ENCODE measurements at places on chromosomes 3 and 15.

DNA sequence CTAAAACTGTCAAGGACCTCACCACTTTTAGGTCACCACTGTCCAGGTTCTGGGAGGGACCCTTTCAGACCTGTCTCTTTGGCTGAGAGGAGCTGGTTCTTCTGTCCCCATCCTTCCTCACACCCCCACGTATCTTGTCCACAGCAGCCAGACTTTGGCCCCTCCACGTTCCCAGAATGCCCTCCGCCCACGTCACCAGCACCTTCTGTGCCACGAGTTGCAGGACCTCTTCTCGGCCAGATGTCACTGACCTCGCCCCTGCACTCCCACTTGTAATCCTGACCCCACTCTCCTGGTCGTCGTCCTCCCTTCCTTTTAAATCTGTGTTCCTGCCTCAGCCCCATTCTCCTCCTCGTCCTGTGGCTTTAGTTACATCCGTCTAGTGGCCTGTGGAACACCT is 22.6 kb upstream of the SEC13 start:
- no peak for DNase-seq

DNA sequence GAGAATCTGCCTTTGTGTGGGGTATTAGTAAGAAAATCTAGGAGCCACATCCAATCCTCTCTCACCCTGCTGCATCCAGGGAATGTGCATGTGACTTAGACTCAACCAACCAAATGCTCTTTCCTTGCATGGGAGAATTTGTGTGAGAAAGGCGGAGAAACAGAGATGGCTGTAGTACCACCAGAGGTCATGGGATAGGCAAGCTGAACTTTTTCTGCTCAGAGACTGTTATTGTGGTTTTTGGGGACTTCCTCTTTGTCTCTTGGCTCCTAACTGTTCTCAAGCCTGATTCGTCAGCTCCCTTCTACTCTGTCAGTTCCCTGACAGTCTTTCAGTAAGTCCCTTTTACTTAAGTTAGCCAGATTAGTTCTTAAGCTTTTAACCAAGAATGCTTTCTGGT is 2.6 kb upstream of the ZSCAN2 start:
- DNase-seq, result no peak

- DNase-seq, result no peak
Measured at GRCh38 chr3:55654123-55654760, 167.1 kb upstream of the WNT5A start.

DNA sequence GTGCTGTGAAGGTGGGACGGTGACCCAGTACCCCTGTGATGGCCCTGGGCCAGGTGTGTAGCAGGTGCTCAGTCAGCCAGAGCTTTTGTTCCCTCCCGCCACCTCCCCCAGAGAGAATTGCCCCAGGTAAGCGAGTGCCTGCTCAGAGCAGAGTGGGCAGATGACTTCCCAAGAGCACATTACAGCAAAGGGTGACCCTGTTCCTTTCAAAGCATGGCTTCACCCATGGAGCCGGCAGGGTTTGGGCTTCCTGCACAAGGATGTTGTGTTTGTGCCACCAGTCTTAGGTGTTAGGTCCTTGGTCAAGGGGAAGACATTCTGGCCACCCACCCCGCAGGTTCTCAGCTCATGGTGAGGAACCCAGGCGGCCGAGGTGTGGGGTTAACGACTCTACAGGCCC is 30.7 kb downstream of the SLC6A6 start:
- DNase-seq, result no peak

DNA sequence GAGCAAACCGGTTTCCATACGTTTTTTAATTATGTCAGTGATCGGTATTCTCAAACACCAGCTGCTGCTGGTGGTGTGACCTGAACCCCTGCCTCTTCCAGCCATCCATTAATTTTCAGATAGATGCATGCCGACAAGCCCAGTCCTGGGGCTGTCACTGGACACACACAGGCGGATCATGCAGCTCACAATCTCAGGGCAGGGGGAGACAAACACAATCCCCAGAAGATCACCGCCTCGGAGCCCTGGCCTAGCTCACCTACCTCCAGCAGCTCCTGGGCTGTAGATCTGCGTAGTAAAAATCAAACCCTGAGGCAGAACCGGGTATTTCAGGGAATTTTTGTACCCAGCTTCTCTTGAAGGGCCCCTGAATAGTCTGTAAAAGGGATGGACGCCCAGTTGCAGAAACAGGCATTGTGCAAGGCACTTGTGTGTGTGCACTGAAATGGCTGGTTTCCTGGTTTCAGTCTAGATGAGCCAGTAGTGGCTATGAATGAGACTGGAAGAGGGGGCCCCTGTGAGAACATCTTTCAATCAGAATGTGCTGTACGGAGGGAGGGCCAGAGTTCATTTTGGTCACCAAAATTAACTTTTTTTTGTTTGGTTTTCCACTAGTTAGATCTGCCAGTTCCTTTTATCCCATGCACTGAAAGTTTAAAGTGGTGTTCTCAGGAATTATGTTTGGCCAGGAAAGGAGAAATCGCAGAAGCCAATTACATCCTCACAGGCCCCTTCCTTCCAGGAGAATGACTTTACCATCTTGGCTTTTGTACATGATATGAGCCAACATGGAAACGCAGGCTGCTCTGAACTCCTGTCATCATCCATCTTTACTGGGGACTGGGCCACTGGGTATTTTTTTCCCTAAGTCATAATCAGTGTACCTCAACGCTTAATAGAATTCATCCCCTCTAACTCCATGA is 55.0 kb upstream of the RPL32 start:
- DNase-seq, result no peak

DNA sequence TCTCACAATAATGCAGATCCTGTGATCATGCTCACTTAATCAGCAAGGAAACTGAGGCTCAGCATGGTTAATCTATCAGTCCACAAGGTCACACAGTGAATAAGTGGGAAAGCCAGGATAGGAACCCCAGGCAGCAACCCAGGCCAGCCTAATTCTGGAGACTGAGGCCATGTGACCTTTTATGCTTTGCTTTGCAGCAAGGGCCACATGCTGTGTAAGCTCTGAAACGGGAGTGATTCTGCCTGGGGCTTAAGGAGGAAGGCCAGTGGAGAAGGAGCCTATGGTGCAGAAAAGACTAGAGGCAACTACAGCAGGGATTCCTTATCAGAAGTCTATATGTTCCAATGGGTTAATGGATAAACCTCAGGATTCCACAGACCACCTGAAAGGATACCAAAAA is 157.6 kb upstream of the PPP2R3A start:
- DNase-seq, result no peak

DNA sequence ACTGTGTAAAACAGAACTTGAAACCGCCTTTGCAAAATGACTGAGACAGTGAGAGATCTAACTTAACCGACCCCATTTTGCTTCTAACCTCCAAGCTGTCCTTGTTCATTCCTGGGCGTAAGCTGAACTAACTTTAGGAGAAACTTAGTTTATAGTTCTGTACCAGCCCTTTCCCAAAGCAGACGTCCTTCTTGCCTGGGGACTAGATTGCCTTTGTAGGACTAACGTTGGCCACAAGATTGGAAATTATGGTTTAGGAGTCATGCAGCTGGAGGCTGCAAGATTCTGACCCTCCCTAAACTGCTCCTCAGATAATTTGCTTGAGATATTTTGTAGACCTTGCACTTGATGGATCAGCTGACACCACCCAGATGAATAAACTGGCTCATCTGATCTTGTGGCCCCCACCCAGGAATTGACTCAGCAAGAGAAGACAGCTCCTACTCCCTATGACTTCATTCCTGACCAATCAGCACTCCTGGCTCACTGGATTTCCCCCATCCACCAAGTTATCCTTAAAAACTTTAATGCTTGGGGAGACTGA is 219.9 kb upstream of the PROK2 start:
- no peak for DNase-seq

GRCh38 chr3:45993421-45994027 is 2.1 kb downstream of the FYCO1 start:
- DNase-seq, result no peak

DNA sequence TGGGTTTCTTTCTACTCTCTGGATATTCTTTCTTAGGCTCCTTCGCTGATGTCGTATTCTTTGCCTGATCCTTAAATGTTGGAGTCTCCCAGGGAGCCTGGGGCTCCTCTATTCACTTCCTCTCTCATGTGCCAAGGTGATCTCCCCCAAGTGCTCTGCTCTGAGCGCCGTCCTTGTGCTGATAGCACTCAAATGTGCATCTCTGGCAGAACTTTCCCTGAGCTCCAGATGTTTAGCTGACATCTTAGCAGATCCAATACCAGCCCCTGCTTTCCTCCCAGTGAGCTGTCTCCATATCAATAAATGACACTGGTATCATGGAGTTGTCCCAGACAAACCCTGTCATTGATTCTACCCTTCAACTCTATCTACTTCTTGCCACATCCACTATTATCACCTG is 62.4 kb downstream of the NTRK3 start:
- DNase-seq, result no peak

DNA sequence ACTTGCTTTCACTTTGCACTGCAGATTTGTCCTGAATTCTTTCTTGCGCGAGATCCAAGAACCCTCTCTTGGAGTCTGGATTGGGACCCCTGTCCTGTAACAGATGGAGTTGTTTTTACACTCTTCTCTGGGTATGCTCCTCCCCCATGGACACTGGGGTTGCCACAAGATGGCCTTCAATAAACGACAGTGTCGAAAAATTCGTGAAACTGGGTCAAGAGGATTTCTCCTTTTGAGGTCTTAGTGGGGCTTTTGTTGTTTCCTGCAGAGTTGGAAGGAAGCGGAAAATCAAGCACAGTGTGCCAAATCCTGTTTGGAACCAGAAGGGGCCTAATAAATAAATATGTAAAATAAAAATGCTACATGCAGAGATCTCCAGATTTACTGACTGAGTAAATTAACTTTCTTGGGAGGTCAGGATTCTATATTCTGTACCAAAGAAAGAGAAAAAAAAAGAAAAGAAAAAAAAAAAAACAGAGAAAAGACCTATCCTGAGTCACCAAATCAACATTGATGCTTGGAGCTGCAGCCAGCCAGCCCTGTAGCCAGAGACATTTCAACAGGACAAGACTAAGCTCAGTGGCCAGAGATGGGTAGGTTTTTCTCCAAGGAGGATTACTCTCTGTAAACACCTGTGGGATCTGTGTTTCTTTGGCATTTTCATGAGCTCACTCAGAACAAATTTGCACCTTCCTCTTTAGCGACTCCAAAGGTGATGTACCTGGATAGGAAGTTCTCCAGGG is 24.8 kb downstream of the CCDC80 start:
- no peak for DNase-seq

- DNase-seq, result no peak
Measured at GRCh38 chr3:7999384-7999783, 502.2 kb upstream of the LMCD1 start.

DNA sequence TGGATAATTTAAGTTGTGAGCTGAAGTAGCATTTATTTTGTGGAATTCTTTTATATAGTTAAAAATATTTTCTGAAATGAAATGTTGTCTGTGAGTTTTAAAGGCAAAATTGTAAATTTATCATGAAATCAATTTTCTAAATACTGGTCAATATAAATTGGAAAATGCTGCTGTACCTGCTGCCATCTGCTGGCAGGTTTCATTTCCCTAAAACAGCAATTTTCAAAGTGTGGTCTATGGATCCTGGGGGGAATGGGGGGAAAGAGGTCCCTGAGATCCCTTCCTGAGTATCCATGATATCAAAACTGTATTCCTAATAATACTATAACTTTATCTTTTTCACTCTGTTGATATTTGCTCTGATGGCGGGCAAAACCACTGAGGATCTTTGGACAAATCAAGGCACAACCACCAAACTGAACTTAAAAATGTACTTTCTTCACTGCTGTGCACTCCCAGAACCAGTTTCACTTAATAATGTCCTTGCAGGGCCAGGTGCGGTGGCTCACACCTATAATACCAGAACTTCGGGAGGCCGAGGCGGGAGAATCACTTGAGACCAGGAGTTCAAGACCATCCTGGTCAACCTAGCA is 17.2 kb upstream of the CCR4 start:
- no peak for DNase-seq

DNA sequence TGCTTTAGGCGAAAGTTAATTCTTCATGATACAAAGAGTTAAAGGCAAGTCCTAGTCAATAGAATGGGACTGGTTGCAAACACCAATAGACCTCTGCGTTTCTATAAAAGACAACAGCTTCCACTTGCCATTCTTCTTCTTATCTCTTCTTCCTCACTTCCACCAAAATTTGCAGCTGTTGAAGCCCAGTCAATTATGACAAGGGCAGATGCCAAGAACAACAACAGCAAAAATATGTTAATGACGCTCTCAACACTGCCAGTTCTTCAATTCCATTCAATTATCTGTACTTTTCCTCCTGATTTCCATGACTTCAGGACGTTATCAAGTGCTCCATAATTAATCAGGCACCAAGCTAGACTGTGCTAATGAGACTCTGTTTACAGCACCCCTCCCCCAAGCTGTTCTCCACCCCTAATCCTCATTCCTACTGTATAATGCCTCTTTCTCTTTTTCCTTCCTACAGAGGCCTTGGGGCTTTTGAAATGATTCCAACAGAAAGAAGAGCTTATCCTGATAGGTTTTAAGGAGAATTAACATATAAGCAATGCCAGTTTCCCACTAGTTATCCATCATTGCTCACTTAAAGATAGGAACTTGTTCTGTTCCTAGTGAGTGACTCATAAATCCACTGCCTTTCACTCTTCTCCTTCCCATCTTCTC is 1160.5 kb downstream of the IGSF11 start:
- DNase-seq, result no peak

GRCh38 chr3:20051123-20051806 is 11.0 kb downstream of the KAT2B start:
- DNase-seq, result no peak

GRCh38 chr3:24521420-24522145 is 26.9 kb upstream of the THRB start:
- no peak for DNase-seq

DNA sequence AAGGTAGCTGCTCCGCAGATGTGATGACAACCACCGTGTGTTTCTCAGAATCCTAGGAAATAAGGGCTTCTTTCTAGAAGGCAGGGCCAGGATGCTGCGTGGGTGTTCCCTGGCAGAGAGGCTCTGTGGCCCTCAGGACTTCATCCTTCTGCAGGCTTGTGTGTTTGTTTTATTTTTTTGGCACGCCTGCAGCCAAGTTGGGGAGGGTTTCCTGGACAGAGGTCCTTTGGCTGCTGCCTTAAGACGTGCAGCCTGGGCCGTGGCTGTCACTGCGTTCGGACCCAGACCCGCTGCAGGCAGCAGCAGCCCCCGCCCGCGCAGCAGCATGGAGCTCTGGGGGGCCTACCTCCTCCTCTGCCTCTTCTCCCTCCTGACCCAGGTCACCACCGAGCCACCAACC is at the start of gene CLEC3B:
Gene CLEC3B (plus strand): TSS at position 266 of the 400 bp plus-strand sequence. CDS start 60 bp downstream, at position 326.
- no peak for DNase-seq

GRCh38 chr3:28242519-28242918 is 1.1 kb downstream of the CMC1 start:
- DNase-seq, result no peak

- DNase-seq, result no peak
Measured at GRCh38 chr3:37899101-37899707, 37.5 kb downstream of the CTDSPL start.

Measured in stimulated activated CD8-positive, alpha-beta memory T cell treated with anti-CD3 and anti-CD28 coated beads, Interleukin-4, amount 100 ng/mL, for 24 hours (primary cell).